ENCODE measurements at places on chromosomes 3 and 15.

- peak; percentile 97 for DNase-seq
Observed at GRCh38 chr3:157088601-157089454, 71.1 kb downstream of the CCNL1 start.

- no peak for DNase-seq
Observed at GRCh38 chr3:196499061-196499460, 4.5 kb downstream of the RNF168 start.

DNA sequence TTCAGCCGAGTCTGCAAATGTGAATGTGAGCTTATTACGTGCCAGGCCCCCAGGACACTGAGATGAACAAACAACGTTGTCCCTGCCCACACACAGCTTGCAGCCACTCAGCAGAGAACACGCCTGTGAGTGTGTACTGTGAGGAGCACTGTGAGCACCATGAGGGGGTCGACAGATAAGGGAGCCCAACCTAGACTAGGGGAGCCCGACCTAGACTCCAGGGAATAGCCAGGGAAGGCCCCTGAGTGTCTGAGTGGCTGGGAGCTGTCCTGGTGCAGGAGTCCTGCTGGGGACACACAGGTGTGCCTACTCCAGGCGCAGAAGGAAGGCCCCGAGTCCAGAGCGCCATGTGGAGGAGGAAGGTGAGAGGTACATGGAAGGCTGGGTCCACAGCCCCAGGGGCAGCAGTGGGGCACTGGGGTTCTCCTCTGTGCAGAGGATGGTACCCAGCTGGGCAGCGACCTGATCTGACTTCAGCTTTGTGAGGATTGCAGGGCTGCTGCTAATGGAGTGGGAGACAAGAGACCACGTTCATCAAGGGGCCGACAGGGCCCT is 36.5 kb downstream of the MGLL start:
- no peak for DNase-seq

DNA sequence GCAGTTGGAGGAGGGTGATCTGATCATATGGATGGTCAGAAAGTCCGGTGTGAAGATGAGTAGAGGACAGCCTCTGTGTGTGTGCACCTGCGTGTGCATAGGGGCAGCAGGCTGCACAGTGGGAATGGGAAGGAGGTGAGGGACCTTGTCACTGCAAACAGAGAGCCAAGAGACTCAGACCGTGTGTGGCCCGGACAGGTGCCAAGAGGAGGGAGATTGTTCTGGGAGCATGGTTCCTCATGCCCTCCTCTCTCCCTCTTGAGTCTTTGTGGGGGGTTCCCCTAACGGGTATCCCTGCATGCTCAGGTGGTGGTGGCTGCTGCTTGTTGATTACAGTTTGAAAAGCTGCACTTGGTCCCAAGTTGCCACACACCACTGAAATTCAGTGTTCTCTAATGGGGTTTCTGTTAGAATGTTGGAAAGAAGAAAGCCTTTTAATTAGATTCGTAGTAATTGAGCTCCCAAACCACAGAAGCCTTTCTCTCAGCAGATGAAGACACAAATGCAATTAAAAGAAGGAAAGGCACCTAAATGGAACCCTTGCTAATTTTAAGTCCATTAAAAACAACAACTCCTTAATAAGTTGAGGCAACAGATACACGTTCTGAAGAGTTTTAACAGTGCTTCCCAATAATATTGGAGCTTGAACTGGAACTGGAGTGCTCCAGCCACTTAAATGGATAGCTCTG is 68.9 kb downstream of the CHRNA7 start:
- DNase-seq = no peak

DNA sequence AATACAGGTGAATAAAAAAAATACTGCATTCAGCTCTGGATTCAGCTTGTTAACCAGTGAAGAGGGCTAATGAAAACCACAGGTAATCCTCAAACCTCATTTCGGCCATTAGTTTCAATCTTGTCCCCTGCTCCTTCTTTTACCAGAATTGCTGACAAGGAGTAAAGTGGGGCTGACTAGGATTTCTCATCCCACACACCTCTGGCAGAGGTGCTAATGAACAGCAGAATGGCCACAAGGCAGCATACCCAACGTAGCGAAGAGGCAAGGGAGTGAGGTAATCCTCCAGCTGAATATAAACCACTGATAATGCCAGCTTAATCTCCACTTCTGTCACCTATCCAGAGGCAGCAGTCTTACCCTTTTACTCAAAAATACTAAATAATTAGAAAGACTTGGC is 248.8 kb upstream of the CDIN1 start:
- no peak for DNase-seq

DNA sequence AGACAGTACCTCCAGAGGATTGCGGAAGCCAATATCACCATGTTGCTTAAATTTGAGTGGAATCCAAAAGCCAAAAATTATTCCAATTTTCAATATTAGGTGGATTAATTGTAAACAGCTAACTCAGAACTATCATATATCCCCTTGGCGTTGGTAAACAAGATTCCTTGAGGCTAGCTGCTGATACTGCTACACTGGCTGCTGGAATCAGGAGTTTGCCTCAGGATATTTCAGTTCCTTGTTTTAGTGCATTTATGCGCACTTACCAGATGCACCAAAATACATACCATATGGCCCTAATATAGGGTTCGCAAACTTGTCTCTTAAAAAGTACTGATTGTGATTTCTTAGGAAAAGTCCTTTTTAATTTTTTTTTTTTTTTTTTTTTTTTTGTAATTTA is 605.2 kb upstream of the NAALADL2 start:
- no peak for DNase-seq

- DNase-seq = no peak
Observed at GRCh38 chr3:127539366-127540060, 51.0 kb downstream of the TPRA1 start.

DNA sequence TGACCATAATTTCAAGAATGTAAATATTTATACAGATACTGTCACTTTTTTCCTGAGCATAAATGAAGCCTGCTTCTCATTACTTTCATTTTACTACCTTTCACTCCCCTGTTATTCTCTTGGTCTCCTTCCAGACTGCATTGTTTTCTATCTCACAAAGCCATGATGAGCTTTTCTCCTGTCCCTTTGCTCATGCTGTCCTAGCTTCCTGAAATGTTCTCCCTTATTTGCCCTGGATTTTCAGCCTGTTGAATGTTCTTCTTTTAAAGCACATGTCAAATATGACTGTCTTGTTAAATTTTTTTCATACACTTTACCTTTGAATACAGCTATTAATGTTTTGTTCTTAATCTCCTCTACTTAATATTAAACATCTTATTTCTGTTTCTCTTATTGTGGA is 31.7 kb downstream of the ATP11B start:
- DNase-seq = no peak

- DNase-seq = no peak
Observed at GRCh38 chr3:9153904-9154619, 95.4 kb downstream of the SRGAP3 start.

GRCh38 chr15:60801395-60801794 is 322.5 kb upstream of the ICE2 start:
- no peak for DNase-seq

DNA sequence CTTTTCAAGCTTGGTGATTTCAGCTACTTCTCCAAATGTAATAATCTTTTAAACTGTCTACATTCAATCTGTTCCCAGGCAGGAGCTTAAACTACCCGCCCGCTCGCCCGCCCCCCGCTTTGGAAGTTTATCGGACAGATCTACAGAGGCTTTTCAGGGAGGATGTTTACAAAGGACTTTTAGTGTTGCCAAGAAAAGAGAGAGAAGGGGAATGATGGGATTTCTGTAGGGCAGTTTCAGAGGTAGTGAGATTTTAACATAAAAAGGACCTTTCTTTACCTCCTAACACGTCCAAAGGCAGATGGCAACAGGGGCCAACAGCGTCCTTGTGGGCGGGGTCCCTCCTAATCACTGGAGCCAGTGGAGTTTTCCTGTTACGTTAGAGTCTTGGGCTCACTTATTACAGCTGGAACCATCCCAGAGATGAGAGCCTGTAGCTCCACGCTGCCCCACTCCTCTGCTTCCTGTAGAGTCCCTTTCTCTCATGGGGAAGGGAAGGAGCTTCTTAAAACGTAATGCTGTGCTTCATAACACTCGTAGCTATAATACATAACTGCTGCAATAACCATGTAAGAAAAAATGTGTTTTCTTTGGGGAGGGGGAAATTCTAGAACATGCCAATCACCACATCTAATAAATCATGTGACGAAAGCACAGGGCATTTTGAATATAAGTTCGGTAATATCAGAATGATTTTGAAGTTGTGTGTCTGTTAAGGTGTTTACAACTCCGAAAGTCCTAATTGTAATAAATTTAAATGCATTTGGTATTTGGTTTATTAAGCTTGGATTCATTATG is 30.9 kb downstream of the HES1 start:
- DNase-seq = no peak

- DNase-seq = no peak
Observed at GRCh38 chr3:67781218-67781617, 126.8 kb upstream of the SUCLG2 start.

GRCh38 chr3:29898171-29898965 is 617.5 kb downstream of the RBMS3 start:
- no peak for DNase-seq

GRCh38 chr3:110878692-110879091 is 192.9 kb upstream of the NECTIN3 start:
- no peak for DNase-seq

GRCh38 chr3:40876009-40876408 is 323.3 kb upstream of the CTNNB1 start:
- no peak for DNase-seq

GRCh38 chr15:96414875-96415274 is 84.4 kb downstream of the NR2F2 start:
- DNase-seq = no peak

GRCh38 chr15:34114215-34114614 is 12.3 kb downstream of the PGBD4 start:
- no peak for DNase-seq

DNA sequence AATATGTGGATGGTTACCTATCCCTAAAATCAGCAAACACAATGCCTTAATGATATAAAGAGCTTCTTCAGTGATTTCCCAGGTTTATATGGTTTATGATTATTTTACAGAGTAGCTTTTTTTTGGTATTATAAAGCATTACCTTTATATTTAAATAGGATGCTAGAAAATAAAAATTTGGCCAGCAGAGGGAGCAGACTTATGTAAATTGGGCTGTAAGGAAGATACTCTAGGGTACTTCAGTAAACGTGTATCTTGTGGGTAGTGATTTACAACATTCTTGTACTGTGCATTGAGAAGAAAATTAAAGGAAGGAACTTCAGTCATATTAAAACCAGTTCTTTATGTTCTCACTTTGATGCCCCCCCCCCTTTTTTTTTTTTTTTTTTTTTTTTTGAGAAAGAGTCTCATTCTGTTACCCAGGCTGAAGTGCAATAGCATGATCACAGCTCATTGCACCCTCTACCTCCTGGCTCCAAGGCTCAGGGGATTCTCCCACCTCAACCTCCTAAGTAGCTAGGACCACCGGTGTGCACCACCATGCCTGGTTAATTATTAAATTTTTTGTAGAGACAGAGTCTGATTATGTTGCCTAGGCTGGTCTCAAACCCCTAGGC is 167.9 kb downstream of the BBX start:
- DNase-seq = no peak

DNA sequence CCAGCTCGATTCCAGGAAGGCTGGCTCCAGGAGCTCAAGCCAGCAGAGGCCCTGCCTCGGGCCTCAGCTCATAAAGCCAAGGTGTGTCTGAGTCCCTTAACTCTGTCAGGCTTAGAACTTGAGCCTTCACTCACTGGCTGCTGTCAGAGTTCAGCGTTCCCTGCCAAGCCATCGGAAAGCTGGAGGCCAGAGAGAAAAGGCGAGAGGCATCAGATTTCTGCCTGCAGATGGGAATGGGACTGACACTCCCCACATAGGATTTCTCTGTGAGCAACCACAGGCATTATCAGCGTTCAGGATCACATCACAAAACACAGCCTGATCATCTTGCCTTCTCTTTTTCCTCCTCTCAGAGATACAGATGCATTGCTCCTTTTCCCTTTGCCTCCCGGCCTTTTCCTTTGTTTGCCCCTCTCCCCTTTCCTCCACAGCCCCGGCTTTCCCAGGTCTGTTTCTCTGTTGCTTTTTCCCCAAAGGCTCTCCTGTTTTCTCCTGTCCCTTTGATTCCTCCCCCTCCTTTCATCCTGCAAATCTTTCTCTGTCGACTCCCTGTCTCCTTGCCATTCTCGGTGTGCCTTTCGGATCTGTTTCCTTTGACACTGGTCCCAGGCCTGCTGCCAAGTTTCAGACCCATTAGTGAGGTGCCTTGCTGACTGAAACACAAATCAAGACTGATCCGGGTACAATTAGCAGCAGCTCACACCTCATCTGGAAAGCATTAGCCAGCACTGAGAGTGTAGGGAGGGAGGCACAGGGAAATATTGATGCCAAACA is 44.5 kb upstream of the BOC start:
- no peak for DNase-seq

DNA sequence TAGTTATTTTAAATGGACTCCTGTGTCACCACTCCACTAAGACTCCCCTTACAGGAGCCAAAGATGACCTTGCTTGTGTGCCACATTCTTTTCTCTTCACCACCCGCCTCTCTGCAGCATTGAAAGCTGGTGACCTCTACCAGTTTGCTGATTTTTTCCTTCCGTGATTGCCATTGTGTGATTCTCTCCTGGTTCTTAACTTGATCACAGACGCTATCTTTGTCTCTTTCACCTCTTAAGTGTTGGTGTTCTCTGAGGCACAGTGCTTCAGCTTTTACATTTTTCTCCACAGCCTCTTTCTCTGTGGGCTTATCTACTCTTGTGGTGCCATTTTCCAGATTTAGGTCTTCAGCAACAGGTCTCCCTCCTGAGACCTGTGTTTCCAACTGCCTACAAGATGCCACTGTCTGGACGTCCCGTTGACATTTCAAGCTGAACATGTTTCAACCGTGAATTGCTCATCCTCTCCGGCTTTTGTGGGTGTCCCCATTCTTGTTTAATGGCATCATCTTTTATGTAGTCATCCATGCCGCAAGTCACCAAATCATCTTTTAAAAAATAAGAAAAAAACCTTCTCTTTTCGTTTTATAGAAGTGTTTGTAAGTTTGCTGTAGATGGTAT is 26.5 kb downstream of the IQGAP1 start:
- no peak for DNase-seq

GRCh38 chr15:31897746-31898145 is 132.6 kb upstream of the CHRNA7 start:
- DNase-seq = no peak

DNA sequence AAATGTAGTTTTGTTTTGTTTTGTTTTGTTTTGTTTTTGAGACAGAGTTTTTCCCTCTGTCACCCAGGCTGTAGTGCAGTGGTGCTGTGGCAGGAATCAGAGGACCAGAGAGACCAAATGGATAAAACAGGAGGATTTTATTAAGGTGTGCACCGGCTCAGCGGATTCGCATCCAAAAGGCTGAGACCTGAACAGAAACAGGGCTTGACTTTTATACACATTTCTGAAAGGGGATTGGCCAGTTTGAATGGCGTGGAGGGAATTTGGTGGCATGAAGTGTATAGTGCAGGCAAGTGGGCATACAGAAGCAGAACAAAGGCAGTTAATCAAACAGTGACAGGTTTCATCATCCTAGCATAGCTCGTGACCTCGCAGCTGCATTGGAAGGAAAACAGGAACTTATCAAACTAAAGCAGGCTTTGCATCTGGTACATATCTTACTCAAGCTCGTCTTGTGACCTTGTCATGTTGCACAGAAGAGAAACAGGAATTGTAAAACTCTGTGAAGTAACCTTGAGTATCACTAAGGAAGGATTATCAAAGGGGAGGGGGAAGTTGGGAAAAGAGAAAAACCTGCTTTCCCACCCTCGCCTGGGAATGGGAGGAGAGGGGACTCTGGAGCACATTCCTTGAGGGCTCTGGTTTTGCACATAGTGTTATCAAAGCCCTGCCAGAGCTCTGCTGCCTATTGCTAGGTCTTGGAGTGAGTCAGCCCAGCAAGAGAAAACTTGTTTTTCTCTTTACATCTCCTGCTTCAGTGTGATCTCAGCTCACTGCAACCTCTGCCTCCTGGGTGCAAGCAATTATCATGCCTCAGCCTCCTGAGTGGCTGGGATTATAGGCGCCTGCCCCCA is 38.5 kb downstream of the C3orf62 start:
- no peak for DNase-seq
